Left lobe of liver (tissue), 2 donors: ENCODE measurements at places on chromosomes 4 and X.
A peak's percentile ranks its signal among the peaks of the same experiment; 100 is the strongest.

GRCh38 chr4:101014417-101014816 is 332.9 kb downstream of the PPP3CA start:
- DNase-seq = no peak

DNA sequence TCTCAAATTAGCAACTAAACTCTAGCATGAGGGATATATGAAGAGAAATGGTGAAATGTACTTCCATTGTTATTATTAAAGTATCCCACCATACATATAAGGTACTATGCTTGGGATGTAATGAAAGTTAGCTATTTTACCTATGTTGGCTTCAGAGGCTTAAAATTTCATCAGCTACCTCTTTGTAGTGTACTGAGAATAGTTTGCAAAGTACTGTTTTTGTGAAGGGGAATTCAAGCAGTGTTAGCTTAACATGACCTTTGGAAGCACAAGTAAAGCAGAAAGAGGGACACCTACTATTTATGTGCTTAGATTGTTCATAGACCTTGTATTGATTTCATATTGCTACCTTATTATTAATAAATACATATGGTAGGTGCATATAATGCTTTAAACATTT is 11.8 kb downstream of the PPP4R3C start:
- DNase-seq = no peak

DNA sequence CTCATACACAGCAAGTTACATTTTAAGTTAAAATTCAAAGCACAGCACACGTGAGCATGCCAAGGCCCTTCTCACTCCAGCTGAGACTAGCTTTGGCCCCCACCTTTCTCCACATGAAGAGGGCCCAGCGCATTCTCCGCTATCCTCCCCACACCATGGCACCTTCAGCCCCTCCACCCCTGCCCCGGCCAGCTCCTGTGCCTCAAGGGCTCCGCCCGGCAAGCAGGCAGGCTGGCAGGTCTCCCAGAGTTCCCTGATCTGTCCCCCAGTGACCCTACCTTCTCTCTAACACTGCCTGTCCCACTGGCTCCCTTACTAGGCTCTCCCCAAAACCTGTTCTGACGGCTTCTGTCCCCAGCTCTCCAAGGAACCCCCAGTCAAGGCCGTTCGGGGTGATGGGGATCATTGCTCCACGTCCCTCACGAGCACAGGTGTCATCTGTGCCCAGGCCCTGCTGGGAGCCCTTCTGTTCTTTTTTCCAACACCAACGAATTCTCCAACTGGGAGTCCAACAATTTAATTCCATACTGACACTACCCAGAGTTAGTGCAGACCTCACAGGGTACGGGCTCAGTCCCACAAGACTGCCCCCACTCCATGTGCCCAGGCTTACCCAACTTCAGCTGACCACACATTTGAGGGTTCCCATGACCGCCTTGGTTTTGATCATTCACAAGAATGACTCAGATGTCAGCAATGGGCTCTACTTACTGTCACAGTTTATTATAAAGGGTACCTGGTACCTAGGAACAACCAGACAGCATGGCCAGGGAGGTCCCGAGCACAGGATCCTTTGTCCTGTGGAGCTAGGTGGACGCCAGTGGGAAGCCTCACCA is 4.2 kb downstream of the LETM1 start:
- DNase-seq = peak; percentile 54

DNA sequence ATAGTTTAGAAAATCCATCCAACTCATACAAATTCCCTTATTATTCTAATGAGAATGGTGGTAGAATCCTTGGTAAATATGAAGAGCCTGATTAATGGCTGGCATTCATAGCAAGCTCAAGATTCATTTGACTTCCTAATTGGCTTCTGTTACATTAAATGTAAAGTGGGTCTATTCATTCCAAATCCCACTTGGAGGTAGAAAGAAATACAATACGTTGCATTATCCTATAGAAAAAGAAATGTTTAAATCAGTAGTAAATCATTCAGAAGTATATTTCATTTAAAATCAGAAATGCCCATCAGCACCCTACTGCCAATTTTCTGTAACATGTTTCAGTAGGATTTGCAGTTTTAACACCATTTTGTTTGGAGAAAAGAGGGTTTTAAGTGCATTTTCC is 6.7 kb downstream of the ADGRG4 start:
- DNase-seq = no peak

DNA sequence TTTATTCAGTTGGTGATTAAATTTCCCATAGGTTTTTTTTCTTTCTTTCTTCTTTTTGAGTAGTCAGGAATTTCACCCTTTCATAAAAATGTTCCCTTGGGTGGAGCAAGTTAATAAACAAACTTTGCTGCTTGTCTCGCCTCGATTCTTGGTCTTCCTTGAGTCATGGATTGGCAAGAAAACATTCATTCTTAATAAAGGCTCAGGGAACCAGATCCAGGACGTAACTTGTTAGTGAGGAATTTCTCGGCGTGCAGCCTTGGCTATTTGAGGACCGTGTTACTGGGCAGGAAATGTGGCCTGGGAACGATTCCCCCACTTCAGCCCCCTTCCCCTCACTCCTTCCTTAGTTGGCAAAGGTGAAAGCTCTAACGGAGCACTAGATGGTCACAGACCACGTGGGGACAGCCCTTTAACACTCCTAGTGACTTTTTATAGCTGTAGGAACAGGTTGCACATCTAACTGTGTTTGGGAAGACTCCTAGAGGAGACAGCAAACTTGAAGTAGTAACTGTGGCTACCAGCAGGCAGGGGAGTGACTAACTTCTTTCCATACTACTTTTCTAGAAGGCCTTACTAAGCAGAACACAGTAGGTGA is 106.8 kb downstream of the UCHL1 start:
- no peak for DNase-seq

DNA sequence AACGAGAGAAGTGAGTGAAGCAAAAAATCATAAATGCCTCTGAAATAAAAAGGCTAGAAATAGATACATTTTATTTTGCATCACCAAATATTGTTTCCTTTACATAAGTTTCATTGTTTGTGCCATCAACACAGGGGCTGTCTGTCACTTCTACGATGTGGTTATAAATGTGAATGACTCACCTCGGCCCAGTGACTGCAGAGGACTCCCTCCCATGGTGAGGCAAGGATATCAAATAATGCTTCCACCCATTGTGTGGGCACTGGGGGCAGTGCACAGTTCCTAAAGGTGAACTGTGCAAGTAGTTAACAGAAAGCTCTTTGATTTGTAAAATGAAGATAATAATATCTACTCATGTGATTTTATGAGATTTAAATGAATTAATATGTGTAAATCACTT is 230.3 kb upstream of the NEIL3 start:
- DNase-seq = no peak

DNA sequence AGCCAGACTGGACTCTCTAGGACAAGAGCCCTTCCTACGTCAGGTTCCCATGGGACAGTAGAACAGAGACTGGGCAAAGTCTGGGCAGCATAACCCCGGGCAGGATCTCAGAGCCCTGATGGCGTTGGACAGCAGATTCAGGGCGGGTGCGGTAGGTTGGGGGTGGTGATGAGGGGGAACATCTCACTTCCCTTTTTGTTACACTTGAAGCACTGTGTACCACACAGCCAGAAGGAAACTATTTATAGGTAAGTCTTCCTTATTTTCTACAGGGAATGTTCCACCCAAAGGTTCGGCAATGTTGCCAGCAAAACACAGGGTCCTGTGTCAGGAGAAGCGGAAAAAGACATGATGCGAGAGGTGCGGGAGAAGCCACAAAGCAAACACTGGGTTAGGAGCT is 54.3 kb downstream of the TSC22D3 start:
- no peak for DNase-seq

DNA sequence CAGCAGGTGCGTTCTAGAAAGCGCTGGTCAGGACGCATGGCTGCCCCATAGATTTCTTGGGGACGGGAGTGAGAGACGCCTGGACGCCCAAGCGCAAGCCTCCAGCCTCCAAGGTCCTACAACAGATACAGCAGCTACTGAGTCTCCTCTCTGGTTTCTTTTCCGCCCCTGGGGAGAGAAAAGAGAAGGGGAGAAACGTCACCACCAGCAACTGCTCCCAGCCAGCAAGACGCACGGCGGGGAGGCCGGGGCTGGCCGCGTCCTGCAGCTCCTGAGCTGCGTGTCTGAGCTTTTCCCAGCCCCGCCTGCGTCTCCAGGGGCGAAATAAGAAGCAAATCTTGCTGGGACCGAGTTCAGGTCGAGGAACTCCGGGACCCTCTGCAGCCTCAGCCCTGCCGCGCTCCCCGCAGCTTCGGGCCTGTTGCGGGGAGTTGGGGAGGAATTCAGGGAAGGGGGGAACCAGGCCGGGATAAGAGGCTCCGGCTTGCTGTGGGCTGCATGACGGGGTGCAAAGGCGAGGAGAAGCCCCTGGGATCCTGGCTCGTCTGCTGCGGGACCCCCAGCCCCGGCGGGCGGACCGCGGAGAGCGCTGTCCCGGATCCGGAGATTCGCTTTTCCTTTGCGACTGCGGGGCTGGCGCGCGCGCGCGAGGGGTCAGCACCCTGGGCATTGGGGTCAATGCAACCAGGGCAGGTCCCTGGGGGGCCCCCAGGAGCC is 6.8 kb upstream of the SHOX start:
- no peak for DNase-seq

DNA sequence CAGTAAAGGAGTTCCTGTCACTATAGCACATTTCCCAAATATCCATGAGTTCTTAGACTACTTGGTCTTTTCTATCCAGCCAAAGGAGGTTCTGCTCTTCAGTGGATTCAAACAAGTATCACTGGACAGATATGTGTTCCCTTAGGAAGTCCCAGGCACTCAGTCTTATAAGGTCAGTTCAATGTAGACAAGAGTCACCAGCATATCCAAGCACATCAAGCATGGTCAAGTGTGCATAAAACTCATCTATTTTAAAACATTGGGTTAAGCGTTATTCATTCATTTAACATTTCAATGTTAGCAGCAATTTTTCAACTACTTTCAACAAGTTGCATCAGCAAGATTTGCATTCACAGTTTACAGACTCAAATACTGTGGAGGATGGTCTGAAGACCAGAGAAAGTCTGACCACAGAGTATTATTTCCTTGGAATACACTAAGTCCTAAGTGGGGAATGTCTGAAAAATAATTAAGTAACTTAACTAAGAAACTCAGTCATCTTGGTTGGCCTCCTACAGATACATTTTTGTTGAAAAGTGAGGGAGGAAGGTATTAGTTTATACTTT is 630.5 kb upstream of the IGFBP7 start:
- DNase-seq = no peak

DNA sequence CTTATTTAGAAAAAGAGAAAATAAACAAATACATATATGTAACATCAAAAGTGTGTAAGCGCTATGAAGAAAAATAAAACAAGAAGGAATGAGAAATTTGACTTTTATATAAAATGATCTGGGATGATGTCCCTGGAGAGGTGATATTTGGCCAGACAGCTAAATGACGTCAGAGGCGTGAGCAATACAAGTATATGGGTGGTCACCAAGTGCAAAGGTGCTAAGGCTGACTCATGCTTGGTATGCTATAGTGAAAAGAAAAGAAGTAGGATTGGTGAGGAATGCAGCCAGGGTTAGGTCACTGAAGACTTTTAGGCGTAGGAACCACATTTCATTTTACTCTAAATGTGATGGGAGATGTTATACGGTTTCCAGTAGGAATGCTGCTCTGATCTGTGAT is 1049.1 kb upstream of the TENM3 start:
- DNase-seq = no peak

DNA sequence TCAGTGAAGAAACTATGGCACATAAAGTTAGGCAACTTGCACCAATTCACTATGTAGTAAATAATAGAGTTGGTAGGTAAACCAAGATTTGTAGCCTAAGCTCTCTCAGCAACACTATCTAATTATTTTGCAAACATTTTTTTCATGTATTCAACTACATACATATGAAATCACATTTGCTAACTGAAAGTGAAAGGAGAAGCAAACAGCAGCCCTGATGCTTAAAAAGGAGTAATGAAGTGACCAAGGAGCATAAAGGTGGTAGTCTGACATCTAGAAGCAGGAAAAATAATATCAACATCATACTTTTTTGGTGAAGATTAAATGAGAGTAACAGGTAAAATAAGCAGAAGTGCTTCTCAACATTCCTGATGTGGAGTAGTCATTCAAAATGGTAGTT is 603.7 kb downstream of the GRXCR1 start:
- DNase-seq = no peak

DNA sequence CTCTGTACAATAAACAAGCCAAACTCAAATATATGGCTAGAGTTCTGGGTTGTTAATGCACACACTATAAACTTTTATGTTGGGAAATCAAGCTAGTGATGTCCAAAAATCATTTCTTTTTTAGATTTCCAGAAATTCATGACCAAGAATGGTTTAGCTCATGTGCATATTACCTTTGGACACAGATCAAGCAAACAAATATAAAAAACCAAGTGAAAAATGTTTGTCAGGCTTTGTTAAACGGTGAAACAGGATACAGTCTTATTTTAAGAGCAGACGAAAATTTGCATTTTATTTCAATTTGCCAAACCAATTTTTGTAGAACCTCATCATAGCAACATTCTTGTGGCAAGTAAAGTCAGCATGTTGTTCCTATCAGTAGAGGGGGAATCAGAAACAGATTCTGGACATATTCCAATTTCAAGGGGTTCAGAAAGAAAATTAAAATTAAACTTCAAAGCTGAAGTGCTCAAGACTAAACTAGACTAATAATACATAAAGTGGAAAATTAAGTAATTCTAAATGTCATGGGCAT is 413.6 kb downstream of the TRIML1 start:
- DNase-seq = no peak

DNA sequence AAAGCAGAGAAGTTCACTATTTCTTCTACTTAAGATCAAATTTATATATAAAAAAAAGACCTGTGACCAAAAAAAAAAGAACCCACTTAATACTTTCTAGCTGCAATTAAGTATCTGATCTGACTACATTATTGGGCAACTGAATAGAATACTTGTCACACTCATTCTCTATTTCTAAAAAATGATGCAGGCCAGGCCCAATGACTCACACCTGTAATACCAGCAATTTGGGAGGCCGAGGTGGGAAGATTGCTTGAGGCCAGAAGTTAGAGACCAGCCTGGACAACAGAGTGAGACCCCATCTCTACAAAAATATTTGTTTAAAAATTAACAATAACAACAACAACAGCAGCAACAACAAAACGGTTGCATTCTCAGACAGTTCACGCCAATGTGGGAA is 108.8 kb upstream of the BMP2K start:
- no peak for DNase-seq

DNA sequence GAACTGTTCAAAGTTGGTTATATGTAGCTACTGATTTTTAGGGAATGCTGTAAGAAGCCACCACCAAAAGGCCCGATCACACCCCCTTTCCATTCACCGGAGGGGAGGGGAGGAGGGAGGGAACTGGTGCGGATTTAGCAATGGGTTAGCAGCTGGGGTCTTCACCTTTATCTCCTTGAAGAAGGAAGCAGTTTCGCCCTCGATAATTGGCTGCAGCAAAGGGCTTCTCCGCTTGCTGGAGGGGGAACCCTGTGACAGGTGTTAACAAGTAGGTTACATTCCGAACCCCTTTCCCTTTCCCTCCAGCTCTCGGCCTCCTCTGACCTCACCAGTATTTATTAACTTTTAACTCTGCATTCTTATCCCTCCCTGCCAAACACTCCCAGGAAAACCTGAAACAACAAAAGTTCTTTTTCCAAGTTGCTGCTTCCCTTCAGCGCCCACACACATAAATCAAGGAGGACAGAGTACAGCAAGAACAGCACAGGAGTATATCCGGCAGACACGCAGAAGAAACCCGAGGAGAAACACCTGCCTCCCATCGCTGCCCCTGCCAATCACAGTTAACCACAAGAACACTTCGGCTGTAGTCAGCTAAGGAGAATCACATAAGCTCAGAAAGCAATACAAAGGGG is 39.8 kb upstream of the NAP1L5 start:
- DNase-seq = peak; percentile 59
